ENCODE measurements at places on chromosomes 12 and 14. TPM values are rescaled to one million over a fixed set of nuclear protein-coding genes. Genes with fewer than 3 reads are reported as not detected.

Gene RBMS2
- total RNA-seq: 49.5 TPM

Gene NAV3
- 9.3 TPM for total RNA-seq

Gene CLEC9A
- not detected for total RNA-seq

Gene LBHD2
- total RNA-seq: not detected

Gene CTDSP2
- total RNA-seq: 143 TPM

Gene ESPL1
- total RNA-seq: not detected

Gene PLXNC1
- 5.7 TPM for total RNA-seq

Gene PTPRB
- 60.3 TPM for total RNA-seq

Gene NOS1
- not detected for total RNA-seq

Gene TCL1B
- total RNA-seq: not detected

Gene RPL10L
- not detected for total RNA-seq

Gene MORN3
- 1.3 TPM for total RNA-seq

Gene SDR9C7
- not detected for total RNA-seq

Gene CHFR
- 25.5 TPM for total RNA-seq

Gene TECPR2
- total RNA-seq: 15.4 TPM

Gene SMCO2
- not detected for total RNA-seq

Gene GLT8D2
- 10.2 TPM for total RNA-seq

Gene ARID2
- 40.5 TPM for total RNA-seq

Gene DIO2
- 0.88 TPM for total RNA-seq

Gene KRT3
- total RNA-seq: not detected

Gene ZFHX2
- 0.57 TPM for total RNA-seq

Gene ADAM21
- total RNA-seq: not detected

Gene DBX2
- not detected for total RNA-seq

Gene PRB4
- not detected for total RNA-seq

Gene ALKBH1
- total RNA-seq: 12.1 TPM

Gene CLEC2D
- 16.0 TPM for total RNA-seq

Gene DNAJC22
- 1.8 TPM for total RNA-seq

Gene PRH2
- not detected for total RNA-seq

Gene SPTB
- 0.66 TPM for total RNA-seq

Gene RAB15
- total RNA-seq: 0.98 TPM

Gene KRT73
- total RNA-seq: not detected

Data from subcutaneous adipose tissue (tissue), 4 donors.